Activated B cell treated with CpG ODN at 0.5 μM for 24 hours (primary cell): ENCODE measurements at places on chromosomes 1 and 21. TPM values are rescaled to one million over a fixed set of nuclear protein-coding genes. Genes with fewer than 3 reads are reported as not detected.
A peak's percentile ranks its signal among the peaks of the same experiment; 100 is the strongest.

The IGFN1 gene
- not detected in 2 replicates for total RNA-seq

The GJA9 gene
- not detected in 2 replicates for total RNA-seq

The CLK2 gene
- total RNA-seq: 109 and 112 TPM in 2 replicates

The CDC42BPA gene
- 0.29 and 0.64 TPM in 2 replicates for total RNA-seq

The NHLH1 gene
- total RNA-seq: 0.46 and 0.71 TPM in 2 replicates

The NEXN gene
- total RNA-seq: 0.46 and 0.73 TPM in 2 replicates

DNA sequence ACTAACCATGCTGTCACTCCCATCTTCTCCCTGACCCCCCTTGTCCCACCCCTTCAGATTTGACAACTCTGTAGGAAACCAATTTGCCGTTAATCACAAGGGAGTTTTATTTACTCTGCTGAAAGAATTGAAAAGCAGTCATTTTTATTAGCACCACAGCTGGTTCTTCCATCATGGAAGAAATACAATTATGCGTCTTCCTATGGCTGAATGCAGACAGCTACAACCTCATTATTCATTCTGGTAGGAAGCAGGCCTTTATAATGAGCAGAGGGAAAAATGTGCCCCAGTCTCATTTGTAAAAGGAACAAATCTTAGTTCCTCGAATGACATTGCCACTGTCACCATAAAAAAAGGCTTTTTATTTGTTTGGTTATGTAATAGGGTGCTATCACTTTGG, 35.2 kb downstream of the JUN start:
- H3K27me3 ChIP-seq: peaks cover 7% of the 10 kb centered on the region
- H3K27ac ChIP-seq: no peak overlapping the region
- no peak for DNase-seq

GRCh38 chr21:14926186-14926585, 138.6 kb downstream of the NRIP1 start:
- no peaks in the 10 kb centered on the region for H3K27me3 ChIP-seq
- H3K4me1 ChIP-seq: no peaks in the 10 kb centered on the region
- no peaks in the 10 kb centered on the region for H3K36me3 ChIP-seq
- no peak overlapping the region for H3K27ac ChIP-seq

DNA sequence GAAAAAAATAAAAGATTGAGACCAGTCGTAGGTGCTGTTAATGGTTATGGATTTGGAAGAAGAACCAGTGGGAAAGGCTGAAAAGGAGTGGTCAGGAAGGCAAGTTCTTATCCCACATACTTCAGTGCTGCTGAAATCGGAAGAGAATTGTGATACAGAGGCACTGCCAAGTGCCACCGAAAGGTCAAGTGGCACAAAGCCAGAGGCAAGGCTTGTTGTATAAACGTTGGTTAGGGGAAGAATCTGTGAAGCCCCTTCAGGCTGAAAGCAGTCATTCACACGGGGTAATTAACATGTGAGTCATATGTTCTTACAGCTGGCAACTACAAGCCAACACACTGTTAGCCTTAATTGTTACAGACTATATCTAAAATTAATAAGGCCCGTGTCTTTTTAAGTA, 48.8 kb downstream of the ZBTB40 start:
- no peak overlapping the region for H3K4me3 ChIP-seq
- DNase-seq: no peak
- no peaks in the 10 kb centered on the region for H3K4me1 ChIP-seq

DNA sequence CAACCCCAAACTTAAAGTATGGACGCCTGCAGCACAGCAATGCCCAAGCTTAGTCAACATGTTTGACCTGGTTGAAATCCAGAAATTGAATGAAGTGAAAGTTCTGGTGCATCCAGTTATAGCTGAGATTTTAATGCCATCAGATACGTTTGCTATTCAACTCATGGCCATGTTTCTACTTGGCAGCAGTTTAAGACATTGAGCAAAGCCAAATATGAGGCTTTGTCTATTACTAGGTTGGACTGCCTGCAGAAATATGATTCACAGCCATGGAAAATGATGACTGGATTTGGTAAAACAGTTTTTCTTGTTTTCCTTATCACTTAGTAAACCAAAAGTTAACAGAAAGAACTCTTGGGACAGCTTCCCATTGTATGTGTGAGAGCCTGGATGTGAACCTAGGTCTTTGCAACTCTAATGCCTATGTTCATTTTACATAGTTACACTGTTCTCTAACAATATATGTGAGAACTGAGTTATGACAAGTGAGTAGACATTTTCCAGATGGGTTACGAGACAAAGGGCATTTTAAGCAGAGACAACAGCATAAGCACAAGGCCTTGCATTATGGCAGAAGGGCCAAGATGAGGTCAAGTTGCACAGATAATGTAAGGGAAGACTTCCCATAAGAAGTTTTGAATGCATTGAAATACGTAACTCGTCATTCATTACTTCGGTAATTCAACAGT, 32.4 kb upstream of the MYSM1 start:
- no peak overlapping the region for H3K4me3 ChIP-seq
- DNase-seq: no peak

GRCh38 chr1:66757722-66758240, 5.5 kb downstream of the DYNLT5 start:
- H3K4me1 ChIP-seq: peaks cover 12% of the 10 kb centered on the region
- H3K36me3 ChIP-seq: no peaks in the 10 kb centered on the region

- peaks cover 13% of the 10 kb centered on the region for H3K36me3 ChIP-seq
- H3K27ac ChIP-seq: peak overlapping the region; percentile 63
- H3K4me3 ChIP-seq: no peak overlapping the region
- DNase-seq: no peak
- no peaks in the 10 kb centered on the region for H3K27me3 ChIP-seq
- peaks cover 4% of the 10 kb centered on the region for H3K4me1 ChIP-seq
Measured at GRCh38 chr21:29163341-29164115, 33.1 kb downstream of the MAP3K7CL start.

GRCh38 chr1:202130297-202130721, 7.6 kb downstream of the GPR37L1 start:
- peaks cover 37% of the 10 kb centered on the region for H3K36me3 ChIP-seq
- H3K27me3 ChIP-seq: peaks cover 3% of the 10 kb centered on the region
- no peak for DNase-seq
- H3K27ac ChIP-seq: no peak overlapping the region
- H3K4me1 ChIP-seq: no peaks in the 10 kb centered on the region
- H3K4me3 ChIP-seq: no peak overlapping the region

DNA sequence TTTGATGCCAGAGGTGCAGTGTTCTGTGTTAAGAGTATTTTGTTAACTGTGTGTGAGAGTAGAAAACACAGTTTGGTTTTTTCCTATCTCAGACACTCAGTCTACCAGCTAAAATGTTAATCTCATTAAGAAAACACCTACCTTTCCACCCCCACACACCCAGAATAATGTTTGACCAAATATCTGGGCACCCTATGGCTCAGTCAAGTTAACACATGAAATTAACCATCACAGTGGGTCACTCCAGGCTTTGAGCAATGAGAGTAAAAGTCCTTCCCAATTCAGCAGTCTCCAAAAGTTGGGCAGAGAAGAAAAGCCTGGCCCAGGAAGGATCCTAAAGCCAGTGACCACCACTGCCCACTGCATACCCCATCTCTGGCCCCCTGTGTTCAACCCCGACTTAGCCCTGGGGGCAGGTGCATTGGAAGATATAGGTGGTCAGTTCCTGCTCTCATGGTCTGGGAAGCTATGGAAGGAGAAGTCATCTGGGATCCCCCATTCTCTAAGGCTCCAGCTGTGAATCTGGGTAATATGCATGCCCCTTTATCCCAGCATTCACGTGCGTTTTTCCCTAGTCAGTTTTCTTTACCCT, 50.2 kb upstream of the CSF3R start:
- no peak overlapping the region for H3K27ac ChIP-seq
- no peak for DNase-seq
- H3K36me3 ChIP-seq: no peaks in the 10 kb centered on the region
- no peak overlapping the region for H3K4me3 ChIP-seq

DNA sequence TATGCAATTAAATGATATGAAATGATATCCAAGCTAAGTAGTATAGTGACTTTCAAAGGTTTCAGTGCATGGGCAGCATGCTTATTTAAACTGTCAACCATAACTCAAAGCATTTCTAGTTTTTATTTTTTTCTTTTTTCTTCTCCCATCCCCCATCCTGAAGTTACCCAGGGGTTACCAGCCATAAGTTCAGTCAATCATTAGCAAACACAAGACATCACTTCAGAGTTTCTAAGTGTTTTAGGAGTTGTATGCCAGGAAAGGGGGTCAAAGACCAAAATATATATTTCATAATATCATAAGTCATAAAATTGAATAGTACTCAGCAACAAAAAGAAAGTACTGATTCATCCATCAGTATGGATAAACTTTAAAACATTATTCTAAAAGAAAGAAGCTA, 28.7 kb downstream of the DHX9 start:
- DNase-seq: no peak
- H3K4me1 ChIP-seq: no peaks in the 10 kb centered on the region
- peaks cover 86% of the 10 kb centered on the region for H3K36me3 ChIP-seq
- no peak overlapping the region for H3K4me3 ChIP-seq

GRCh38 chr1:33736496-33736895, 127.4 kb upstream of the HMGB4 start:
- H3K4me3 ChIP-seq: no peak overlapping the region
- no peaks in the 10 kb centered on the region for H3K4me1 ChIP-seq
- H3K27me3 ChIP-seq: peaks cover 8% of the 10 kb centered on the region
- no peaks in the 10 kb centered on the region for H3K36me3 ChIP-seq
- no peak for DNase-seq
- H3K27ac ChIP-seq: no peak overlapping the region

- H3K4me3 ChIP-seq: no peak overlapping the region
- no peak overlapping the region for H3K27ac ChIP-seq
- no peak for DNase-seq
- H3K27me3 ChIP-seq: peaks cover 8% of the 10 kb centered on the region
- H3K36me3 ChIP-seq: no peaks in the 10 kb centered on the region
Measured at GRCh38 chr21:43287795-43288755, 119.3 kb downstream of the CRYAA start.

GRCh38 chr1:55955016-55955621, 624.2 kb downstream of the PLPP3 start:
- H3K4me3 ChIP-seq: no peak overlapping the region
- DNase-seq: no peak
- H3K27me3 ChIP-seq: peaks cover 4% of the 10 kb centered on the region

DNA sequence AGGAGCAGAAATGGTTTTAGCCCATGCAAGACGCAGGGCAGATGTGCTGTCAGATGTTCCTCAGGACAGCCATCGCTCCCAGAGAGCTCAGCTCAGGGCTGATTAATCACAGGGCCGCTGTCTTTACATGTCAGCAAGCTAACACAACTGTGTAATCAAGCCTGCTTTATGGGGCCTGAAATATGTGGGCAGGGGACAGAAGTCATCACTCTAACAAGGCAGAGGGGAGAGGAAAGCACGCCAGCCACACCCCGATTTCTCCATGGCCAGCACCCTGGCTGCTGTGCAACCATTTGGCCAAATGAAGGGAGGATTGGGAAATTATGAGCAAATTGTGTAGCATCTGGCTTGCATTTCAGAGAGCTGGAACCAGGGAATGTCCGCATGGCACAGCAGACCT, 368.8 kb downstream of the NPHP4 start:
- peaks cover 2% of the 10 kb centered on the region for H3K27me3 ChIP-seq
- no peaks in the 10 kb centered on the region for H3K36me3 ChIP-seq
- H3K27ac ChIP-seq: no peak overlapping the region
- H3K4me1 ChIP-seq: no peaks in the 10 kb centered on the region
- no peak overlapping the region for H3K4me3 ChIP-seq
- no peak for DNase-seq

DNA sequence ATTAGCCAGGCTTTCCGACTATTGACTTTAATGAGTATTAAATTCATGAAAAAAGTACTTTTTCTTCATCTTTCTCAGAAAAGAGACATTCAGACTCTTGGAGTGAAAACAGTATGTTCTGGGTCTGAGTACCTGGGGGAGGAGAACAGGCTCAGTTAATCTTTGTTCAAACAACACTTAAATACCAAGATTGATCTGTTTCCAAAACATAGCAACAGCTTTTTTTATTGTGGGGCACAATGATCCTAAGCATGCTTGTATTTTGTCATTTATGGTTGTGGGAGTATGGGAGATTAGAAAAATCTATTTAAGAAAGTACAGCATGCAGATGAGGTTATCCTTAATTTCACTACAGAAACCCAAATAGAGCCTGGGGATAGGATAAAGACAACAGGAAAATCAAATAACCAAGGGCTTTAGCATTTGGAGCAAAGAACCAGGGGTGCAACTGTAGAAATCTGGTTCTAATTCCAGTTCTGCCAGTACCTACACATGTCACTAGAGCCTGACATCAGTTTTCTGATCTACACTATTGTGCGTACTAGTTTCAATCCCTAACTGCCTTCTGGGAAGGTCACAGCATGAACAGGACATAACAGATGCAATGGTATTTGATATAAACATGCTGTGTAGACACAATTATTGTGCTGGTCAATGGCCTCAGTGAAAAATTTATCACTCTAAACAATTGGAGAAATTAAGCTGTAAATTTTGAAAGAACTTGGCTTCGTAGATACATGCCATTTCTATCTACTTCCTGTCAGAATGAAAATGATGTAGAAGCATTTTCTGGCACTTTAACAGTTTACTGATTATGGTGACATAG, 91.2 kb downstream of the KCNK1 start:
- no peak for DNase-seq
- H3K27ac ChIP-seq: no peak overlapping the region
- H3K36me3 ChIP-seq: no peaks in the 10 kb centered on the region

DNA sequence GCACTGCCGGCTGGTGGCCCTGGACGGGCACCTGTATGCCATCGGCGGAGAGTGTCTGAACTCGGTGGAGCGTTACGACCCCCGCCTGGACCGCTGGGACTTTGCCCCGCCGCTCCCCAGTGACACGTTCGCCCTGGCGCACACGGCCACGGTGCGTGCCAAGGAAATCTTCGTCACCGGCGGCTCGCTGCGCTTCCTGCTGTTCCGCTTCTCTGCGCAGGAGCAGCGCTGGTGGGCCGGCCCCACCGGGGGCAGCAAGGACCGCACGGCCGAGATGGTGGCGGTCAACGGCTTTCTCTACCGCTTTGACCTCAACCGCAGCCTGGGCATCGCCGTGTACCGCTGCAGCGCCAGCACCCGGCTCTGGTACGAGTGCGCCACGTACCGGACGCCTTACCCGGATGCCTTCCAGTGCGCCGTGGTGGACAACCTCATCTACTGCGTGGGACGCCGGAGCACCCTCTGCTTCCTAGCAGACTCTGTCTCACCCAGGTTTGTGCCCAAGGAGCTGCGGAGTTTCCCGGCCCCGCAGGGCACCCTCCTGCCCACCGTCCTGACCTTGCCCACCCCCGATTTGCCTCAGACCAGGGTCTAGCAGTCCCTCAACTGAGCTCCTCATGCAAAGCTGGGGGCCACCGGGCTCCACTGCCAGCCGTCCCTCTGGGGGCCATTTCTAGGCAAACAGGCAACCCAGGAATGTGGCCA, 2.1 kb downstream of the KLHDC7A start:
- no peak overlapping the region for H3K4me3 ChIP-seq
- no peak for DNase-seq
- no peak overlapping the region for H3K27ac ChIP-seq
- no peaks in the 10 kb centered on the region for H3K36me3 ChIP-seq

DNA sequence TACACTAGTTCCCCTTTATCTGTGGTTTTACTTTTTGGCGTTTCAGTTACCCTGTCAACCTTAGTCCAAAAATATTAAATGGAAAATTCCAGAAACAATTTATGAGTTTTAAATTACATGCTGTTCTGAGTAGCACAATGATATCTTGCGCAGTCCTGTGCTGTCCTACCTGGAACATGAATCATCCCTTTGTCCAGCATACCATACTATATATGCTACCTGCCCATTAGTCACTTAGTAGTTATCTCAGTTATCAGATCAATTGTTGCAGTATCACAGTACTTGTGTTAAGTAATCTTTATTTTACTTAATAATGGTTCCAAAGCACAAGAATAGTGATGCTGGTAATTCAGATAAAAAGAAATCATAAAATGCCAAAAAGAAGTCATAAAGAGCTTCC, 52.7 kb downstream of the AGBL4 start:
- DNase-seq: no peak
- no peaks in the 10 kb centered on the region for H3K27me3 ChIP-seq
- H3K36me3 ChIP-seq: no peaks in the 10 kb centered on the region
- H3K27ac ChIP-seq: no peak overlapping the region
- H3K4me1 ChIP-seq: no peaks in the 10 kb centered on the region
